Esophagus muscularis mucosa (tissue), 4 donors: ENCODE measurements at places on chromosomes 1 and 21. TPM values are rescaled to one million over a fixed set of nuclear protein-coding genes. Genes with fewer than 3 reads are reported as not detected.

SELL gene
- 0.42 TPM for total RNA-seq

AK4 gene
- total RNA-seq = 46.4 TPM

FAM72C gene
- 0.19 TPM for total RNA-seq

USH2A gene
- under 0.01 TPM for total RNA-seq

INSRR gene
- not detected for total RNA-seq
